ENCODE measurements at places on chromosomes 1 and 21.

DNA sequence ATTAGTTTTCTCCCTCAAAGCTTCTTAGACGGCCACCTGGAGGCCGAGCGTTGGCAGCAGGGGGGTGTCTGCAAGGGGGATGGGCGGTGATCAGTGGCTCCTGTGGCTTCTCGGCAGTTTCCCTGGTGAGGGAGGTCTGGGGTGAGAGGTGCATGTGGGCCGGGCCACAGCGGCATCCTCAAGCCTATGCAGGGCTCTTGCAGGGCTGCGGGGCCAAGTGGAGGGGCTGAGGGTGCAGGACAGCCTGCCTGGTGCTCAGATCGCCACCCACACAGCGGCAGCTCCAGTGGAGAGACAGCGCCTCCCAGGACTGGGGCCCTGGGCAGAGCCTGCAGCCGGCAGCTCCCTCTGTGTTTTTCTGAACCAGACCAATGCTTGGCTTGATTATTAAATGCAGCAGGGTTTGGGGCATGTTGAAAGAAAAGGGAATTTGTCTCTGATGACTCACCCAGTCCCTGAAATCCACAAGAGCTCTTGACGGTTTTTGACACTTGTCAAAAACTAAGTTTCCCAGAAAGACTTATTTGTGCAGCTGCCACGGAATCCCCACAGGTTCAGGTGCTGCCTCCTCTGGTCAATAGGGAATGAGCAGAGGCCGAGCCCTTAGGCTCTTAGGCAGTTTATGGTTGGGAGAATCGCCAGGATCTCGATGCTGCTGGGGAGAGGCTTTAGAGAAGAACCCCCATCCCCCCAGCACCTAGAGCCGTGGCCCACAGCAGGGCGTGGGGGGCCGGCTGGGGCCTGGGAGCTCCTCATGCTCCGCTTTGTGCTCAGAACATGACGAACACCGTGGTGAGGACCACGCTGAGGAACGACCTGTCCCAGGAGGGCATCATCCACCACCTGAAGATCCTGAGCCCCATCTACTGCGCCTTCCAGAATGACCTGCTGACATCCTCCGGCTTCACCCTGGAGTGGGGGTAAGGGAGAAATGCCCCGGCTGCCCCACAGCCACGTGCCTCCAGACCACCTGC is 54.7 kb downstream of the UMODL1 start:
- no peak overlapping the region for H3K4me3 ChIP-seq
- no peaks in the 10 kb centered on the region for H3K36me3 ChIP-seq
- H3K27ac ChIP-seq = no peak overlapping the region
- H3K4me1 ChIP-seq = no peaks in the 10 kb centered on the region

GRCh38 chr1:208002672-208003071 is 91.7 kb upstream of the CD34 start:
- H3K4me3 ChIP-seq = no peak overlapping the region
- no peak overlapping the region for H3K27ac ChIP-seq
- H3K27me3 ChIP-seq = no peaks in the 10 kb centered on the region
- no peak for DNase-seq
- no peaks in the 10 kb centered on the region for H3K36me3 ChIP-seq
- no peaks in the 10 kb centered on the region for H3K4me1 ChIP-seq

DNA sequence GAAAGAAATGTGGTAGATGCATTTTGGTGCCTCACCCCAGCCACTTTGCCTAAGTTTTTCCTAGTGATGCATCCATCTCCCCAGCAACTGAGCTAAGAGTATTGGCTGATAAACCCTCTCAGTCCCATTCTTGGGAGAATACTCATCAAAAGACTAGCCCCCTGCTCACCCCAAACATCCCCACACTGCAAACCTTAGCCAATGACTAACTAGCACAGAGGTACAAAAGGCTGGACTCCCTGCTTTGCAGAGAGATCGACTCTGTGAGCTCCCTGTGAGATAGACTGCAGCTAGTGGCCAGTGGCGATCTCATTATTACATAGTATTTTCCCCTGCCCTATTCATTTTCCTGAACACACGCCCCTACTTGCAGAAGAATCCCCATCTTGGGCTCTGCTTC is 155.3 kb downstream of the HHIPL2 start:
- H3K27ac ChIP-seq = no peak overlapping the region
- H3K36me3 ChIP-seq = no peaks in the 10 kb centered on the region
- no peak overlapping the region for H3K4me3 ChIP-seq
- H3K27me3 ChIP-seq = no peaks in the 10 kb centered on the region

GRCh38 chr1:29592261-29592615 is 355.9 kb downstream of the PTPRU start:
- H3K4me3 ChIP-seq = no peak overlapping the region
- H3K27me3 ChIP-seq = no peaks in the 10 kb centered on the region
- no peak overlapping the region for H3K27ac ChIP-seq
- no peaks in the 10 kb centered on the region for H3K4me1 ChIP-seq
- DNase-seq = no peak

DNA sequence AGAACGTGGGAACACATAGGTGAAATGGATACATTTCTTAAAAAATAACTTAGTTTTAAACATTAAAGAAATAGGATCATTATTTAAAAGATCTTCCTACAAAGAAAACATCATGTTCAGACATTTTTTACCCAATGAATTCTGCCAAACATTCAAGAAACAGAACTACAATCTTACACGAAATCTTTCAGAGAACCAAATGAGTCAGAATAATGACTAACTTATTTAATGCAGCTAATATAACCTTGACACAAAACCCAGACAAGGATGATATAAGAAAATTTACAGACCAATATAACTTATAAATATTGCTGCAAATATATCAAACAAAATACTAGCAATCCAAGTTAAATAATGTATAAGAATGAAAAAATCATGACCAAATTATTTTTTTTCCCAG is 220.1 kb upstream of the KCNK2 start:
- DNase-seq = no peak
- H3K4me1 ChIP-seq = no peaks in the 10 kb centered on the region
- peaks cover 2% of the 10 kb centered on the region for H3K27me3 ChIP-seq

DNA sequence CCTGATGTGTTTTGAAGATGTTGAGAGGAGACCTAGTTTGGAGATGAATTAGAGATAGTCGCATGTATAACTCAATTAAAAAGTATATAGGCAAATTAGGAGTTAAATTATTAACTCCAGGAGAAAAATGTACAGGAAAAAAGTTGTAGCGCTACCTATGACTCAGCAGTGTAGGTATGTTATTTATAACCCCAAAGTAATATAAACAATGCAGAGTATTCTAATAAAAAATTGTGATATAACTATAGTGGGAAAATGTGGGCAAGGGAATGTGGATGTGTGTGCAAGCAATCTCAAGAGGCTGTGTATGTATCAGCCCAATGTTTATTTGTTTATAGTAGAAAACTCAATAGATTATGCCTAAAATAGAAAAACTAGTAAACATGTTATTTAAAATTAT is 144.5 kb downstream of the BRINP2 start:
- H3K4me1 ChIP-seq = no peaks in the 10 kb centered on the region
- no peaks in the 10 kb centered on the region for H3K36me3 ChIP-seq
- H3K27me3 ChIP-seq = no peaks in the 10 kb centered on the region

GRCh38 chr1:64366821-64367220 is 103.1 kb upstream of the CACHD1 start:
- H3K4me3 ChIP-seq = no peak overlapping the region
- H3K4me1 ChIP-seq = no peaks in the 10 kb centered on the region
- H3K36me3 ChIP-seq = no peaks in the 10 kb centered on the region
- no peak for DNase-seq
- H3K27me3 ChIP-seq = no peaks in the 10 kb centered on the region

DNA sequence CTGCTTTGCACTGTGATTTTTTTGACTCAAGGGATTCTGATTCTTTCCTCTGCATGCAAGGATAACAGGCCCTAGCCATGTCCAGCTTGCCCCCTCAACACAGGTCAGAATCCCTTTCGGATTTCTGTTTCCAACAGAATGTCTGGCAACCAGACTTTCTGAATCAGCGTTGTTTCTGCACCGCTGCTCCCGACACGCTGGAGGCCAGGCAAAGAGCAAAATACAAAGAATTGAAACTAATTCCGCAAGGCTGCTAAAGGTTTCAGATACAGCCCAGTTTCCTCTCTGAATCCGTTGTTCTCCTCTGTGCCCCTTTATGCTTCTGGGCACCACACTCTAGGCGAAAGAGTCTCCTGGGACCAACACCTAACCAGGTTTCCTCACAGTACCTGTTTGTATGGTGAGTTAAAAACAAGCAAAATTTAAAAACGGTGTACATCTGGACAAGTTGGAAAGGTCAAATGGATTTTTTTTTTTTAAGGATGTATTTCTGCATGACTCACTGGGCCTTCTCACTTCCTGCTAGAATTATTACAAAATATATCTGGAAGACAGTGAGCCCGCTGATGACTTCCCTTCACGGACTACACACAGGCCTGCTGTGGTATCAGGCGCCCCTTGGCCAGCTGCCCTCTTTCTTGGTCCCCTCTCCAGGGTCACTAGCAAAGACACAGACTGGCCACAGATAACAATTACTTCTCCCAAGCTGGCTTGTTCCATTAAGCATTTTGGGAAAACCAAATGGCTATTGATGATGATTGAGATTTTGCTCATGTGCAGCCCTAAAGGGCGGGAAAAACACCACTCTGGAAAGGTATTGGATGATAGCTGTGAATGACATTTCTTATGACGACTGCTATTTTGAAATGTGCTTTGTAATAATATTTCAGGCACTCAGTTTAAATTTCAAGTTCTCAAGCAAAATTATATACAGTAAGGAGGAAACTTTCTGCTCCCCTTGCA is 118.3 kb downstream of the TGFB2 start:
- peaks cover 6% of the 10 kb centered on the region for H3K4me1 ChIP-seq
- peak overlapping the region; percentile 67 for H3K27ac ChIP-seq
- no peaks in the 10 kb centered on the region for H3K36me3 ChIP-seq
- H3K4me3 ChIP-seq = no peak overlapping the region
- DNase-seq = peak; percentile 43

GRCh38 chr1:68015971-68016370 is 34.5 kb downstream of the DIRAS3 start:
- DNase-seq = no peak
- H3K27me3 ChIP-seq = no peaks in the 10 kb centered on the region
- H3K4me3 ChIP-seq = no peak overlapping the region
- H3K27ac ChIP-seq = no peak overlapping the region

DNA sequence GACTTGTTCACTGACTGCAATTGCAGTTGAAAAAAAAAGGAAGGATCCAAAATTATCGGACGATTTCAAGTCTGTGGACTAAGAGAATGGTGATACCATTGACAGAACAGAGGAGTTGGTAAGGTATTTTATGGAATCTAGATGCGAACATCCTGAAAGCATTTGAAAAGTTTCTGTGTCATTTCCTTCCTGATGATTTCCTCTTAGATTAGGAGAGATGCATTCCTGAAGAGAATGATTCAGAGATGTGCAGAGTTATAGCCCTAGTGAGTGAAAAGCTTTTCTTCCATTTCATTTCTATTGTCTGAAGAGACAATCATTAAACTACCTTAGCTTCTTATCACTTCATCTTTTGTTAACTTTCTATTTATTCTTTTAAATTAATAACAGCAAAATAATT is 200.0 kb downstream of the KCNK2 start:
- no peak overlapping the region for H3K27ac ChIP-seq
- no peaks in the 10 kb centered on the region for H3K36me3 ChIP-seq
- no peaks in the 10 kb centered on the region for H3K27me3 ChIP-seq
- no peak for DNase-seq

- no peak overlapping the region for H3K27ac ChIP-seq
- no peaks in the 10 kb centered on the region for H3K36me3 ChIP-seq
- peaks cover 14% of the 10 kb centered on the region for H3K4me1 ChIP-seq
- H3K27me3 ChIP-seq = no peaks in the 10 kb centered on the region
- DNase-seq = peak; percentile 60
- no peak overlapping the region for H3K4me3 ChIP-seq
Measured at GRCh38 chr1:9438431-9439073, 100.7 kb upstream of the SLC25A33 start.

- no peak overlapping the region for H3K27ac ChIP-seq
- no peak for DNase-seq
- no peaks in the 10 kb centered on the region for H3K36me3 ChIP-seq
- H3K4me3 ChIP-seq = no peak overlapping the region
- H3K27me3 ChIP-seq = no peaks in the 10 kb centered on the region
- H3K4me1 ChIP-seq = no peaks in the 10 kb centered on the region
Measured at GRCh38 chr1:4603295-4604110, 50.9 kb upstream of the AJAP1 start.

DNA sequence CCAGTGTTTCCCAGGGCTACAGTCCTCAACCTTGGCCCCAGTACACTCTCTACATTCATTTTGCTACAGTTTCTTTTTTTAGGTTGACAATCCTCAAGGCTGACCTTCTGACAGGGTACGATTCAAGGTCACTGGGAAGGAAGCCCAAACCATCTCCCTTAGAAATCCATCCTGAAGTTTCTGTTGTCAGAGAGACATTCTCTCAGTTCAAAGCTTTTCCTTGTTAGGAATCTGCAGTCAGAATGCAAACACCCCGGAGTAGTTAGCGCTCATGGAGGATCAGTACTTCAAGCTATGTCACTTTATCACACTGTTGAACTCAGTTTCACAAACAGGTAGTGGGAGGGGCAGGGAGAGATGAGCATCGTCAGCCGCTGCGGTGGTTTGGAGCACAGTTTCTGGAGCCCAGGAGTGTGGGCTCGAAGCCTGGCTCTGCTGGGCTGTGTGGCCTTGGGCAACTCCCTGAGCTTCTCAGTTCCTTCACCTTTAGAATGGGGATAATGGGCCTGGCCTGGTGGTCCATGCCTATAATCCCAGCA is 4.2 kb downstream of the SLC2A5 start:
- peaks cover 33% of the 10 kb centered on the region for H3K4me1 ChIP-seq
- H3K27ac ChIP-seq = peak overlapping the region; percentile 52
- no peaks in the 10 kb centered on the region for H3K27me3 ChIP-seq

GRCh38 chr1:35188578-35189392 is 4.2 kb downstream of the SFPQ start:
- DNase-seq = no peak
- no peaks in the 10 kb centered on the region for H3K36me3 ChIP-seq
- H3K4me3 ChIP-seq = no peak overlapping the region
- peaks cover 4% of the 10 kb centered on the region for H3K4me1 ChIP-seq
- no peaks in the 10 kb centered on the region for H3K27me3 ChIP-seq
- no peak overlapping the region for H3K27ac ChIP-seq

GRCh38 chr1:65332821-65333220 is 23.5 kb downstream of the DNAJC6 start:
- no peaks in the 10 kb centered on the region for H3K4me1 ChIP-seq
- no peak overlapping the region for H3K4me3 ChIP-seq
- DNase-seq = no peak

GRCh38 chr1:91754816-91755580 is 131.0 kb downstream of the TGFBR3 start:
- peak overlapping the region; percentile 70 for H3K27ac ChIP-seq
- H3K36me3 ChIP-seq = no peaks in the 10 kb centered on the region
- peak; percentile 78 for DNase-seq
- no peaks in the 10 kb centered on the region for H3K27me3 ChIP-seq

- DNase-seq = no peak
- no peaks in the 10 kb centered on the region for H3K27me3 ChIP-seq
- no peaks in the 10 kb centered on the region for H3K36me3 ChIP-seq
- H3K4me1 ChIP-seq = no peaks in the 10 kb centered on the region
Measured at GRCh38 chr1:45258059-45258650, 51.8 kb upstream of the ZSWIM5 start.

DNA sequence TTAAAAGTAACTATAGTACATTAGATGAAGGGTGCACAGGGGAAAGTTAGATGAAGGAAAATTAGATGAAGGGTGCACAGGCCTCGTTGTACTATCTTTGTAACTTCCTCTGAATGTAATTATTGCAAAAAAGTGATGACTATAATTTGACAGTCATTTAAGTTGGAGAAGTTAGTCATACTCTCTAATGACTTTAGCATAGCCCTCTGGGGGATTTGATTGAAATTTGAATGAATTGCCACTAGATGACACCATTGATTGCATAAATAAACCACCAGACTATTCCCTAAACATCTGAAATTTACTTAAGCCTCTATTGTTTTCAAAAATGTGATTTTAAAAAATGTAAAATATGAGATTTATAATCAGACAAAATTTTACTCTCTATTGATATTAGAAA is 102.6 kb downstream of the TPR start:
- no peaks in the 10 kb centered on the region for H3K27me3 ChIP-seq
- DNase-seq = no peak
- H3K36me3 ChIP-seq = no peaks in the 10 kb centered on the region
- no peaks in the 10 kb centered on the region for H3K4me1 ChIP-seq

All from ovary (tissue), 10 donors.